IPS-NIHi11 (cell line): ENCODE measurements at places on chromosomes 6 and 20.

DNA sequence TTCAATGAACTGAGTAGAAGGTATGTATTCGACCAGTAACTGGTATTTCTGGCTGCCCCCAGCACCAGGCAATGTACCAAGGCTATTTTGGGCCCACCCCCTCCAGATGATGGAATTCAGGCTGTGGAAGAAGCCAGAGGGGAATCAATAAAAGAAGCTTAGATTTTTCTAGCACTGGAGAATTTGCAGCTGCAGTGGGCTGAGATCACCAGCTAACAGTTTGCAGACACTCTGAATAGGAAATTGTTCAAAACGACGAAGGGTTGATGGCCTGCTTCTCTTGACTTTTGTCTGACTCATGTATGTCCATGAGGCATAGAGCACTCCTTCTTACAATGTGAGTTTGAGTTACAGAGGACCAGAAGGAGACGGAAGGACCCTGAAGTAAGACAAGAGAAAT is 32.4 kb upstream of the FBXO9 start:
- DNase-seq, result no peak

DNA sequence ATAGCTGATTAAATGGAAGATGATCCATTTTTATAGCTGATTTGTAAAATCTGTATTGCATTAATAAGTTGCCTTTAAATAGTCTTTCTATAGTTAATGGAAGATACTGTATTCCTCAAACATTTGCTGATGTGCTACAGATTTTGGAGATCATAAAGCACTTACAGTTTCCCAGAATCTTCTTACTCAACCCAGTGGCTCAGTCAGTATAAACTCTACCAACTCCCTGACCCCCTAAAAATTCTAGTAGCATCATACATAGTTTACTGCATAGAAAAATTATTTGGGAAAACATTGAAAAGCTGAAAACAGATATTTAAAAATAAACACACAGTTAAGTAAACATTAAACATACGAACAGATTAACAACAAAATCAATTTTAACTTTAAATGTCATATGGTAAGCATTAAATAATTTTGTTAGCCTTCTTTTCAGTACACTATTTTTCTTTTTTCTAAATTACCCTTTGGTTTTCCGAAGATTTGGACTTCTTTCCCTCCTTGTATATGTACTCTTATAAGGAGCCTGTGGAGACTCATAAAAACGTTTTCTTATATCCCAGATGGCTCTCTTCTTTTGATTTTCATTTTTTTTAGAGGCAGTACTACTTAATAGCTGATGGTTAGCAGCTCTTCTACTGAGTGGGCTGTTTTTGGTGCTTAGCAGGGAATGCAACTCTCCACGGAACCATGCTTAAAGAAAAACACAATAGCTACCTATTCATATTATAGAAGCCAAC is 62.7 kb upstream of the BMP5 start:
- DNase-seq, result no peak

DNA sequence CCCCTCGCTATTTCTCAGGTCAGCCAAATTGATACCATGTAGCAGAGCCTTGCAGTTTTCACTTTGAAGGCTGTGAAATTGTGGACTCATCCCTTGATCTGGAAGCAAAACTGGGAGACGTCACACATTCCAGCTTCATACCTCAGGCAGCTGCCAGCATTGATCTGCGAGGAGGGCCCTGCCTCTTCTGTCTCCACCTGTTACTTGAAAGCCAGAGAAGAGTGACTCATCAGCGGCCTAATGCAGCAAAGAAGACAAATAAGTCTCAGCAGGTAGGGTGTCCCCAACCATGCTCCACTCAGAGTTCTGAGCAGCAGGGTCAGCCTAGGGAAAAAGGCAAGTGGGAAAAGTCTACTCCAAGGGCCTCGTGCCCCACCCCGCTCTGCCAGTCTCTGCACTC is 69.4 kb upstream of the BMP2 start:
- DNase-seq, result peak; percentile 27

DNA sequence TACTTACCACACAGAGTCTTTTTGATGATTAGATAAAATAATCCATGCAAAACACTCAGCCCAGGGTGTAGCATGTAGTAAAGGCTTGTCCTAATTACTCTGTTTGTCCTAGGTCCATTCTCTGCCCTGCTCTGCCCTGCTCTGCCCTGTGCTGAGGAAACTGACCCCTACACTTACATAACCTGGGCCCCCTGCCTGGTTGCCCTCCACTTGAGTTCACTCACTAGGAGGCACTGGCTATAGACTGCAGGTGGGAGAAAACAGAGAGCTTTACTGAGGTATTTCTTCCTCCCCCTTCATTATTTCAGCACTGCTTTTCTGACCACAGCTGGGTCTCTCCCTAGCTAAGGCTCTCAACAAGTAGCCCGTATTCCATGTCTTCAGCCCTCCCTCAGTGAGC is 70.9 kb upstream of the TBX18 start:
- no peak for DNase-seq

DNA sequence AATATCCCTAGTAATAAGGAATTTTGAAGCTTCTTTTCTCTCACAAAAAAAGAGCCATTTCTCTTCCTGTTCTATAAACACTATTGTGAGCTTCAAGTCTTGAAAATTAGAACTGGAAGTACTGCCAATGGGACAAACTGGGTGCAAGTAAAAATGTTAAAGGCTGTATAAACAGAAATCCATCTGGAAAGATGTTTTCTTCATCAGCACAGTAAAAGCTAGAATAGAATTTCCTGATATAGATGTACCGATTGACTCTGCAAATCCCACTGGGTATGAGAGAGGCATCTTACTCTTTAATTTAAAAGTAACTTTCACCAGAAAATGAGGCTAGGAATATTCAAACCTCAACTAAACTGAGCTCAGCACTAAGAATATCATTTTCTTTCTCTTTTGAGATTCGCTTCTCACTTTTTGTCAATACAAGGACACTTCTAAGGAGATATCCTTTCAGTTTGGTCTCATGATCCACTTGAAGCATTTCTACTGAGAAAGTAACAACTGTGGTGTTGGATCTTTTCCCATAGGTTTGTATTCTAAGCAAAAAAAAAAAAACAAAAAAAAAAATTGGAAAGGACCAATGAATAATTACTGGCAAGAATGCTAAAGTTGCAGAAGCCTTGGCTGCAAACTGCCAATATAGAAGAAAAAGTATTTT is 169.0 kb upstream of the PRDM1 start:
- no peak for DNase-seq
